NCI-H510A (cell line): ENCODE measurements at places on chromosomes 7 and 10.
A peak's percentile ranks its signal among the peaks of the same experiment; 100 is the strongest.

GRCh38 chr7:16874066-16874465 lies 7.7 kb downstream of the AGR3 start:
- no peak for DNase-seq

- no peak for DNase-seq
These were observed 1.6 kb upstream of the ADARB2 start for GRCh38 chr10:1738950-1739349.

GRCh38 chr10:77944519-77944918 lies 18.0 kb upstream of the DLG5 start:
- DNase-seq, result no peak

DNA sequence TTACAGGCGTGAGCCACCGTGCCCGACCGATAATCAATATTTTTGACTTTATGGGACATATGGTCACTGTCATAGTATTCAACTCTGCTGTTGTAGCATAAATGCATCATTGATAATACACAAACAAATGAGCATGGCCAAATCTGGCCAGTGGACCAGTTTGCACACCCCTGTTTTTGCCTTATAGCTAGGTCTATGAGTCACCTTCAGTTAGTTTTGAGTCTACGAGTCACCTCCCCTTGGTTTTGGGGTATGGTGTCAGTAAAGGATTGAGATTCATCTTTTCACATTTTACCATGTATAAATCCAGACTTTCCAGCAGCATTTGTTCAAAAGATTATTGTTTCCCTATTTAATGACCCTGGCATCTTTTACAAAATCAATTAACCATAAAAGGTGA lies 362.5 kb upstream of the NRP1 start:
- DNase-seq, result no peak

DNA sequence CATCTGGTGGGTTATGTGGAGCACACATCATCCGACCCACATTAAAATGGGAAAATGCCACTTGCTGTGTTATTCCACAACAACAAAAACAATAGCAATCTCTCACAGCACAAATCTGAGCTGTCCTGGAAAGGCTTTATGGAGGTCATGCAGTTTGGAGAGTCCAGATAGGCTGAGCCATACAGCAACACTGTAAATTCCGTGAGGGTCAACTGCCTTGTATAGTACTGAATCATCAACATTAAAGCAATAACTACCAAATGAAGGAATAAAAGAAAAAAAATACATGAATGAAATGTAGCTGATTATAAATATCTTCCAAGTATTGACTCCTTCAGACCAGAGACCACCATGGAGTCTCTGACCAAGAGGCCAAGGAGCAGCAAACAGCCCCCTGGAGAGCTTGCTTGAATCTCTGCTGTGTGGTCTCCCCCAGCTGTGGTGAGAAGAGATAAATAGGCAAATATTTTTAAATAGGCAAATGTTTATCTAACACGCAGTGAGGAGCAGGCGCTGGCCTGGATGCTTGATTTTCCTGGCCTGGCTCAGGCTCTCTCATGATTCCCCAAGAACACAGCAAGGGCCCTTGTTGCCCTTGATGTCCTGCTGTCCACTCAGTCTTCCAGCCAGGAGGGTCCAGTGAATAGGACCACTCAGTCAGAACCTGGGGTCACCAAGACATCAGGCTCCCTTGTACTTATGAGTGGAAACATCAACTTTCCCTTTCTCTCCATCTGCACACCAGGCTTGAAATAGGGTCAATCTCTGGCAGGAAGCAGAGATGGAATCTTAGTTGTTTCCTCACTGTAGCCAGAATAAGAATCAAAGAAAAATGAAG lies 1021.3 kb downstream of the XPNPEP1 start:
- DNase-seq, result no peak

DNA sequence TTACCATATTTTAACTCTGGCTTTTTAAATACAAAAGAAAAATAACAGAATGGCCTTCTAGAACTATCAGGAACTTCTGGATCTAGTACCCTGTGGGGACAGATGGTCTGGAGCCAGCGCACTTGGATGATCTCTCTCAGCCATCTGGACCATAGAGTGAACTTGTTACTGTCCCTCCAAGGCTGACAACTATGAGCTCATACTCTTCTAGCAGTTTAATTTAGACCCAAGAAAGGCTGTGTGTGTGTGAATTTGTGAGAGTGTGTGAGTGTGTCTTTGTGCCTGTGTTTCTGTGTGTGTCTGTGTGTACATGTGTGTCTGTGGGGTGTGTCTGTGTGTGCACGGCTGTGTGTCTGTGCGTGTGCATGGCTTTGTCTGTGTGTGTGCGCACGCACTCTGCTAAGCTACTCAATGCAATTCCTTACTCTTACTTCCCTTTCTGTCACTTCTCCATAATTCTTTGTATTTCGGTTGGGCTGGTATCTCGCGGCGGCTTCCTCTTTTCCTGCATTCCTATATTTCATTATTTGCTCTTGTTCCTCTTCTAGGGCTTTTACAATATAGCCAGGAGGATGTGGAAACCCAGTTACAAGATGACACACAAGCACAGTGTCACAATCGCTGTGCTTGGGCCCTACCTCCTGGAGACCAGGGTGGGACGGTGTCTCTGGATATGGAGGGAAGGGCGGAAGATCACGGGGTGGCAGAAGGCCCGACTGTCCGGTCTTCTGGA lies 51.9 kb downstream of the IKZF1 start:
- DNase-seq, result no peak

DNA sequence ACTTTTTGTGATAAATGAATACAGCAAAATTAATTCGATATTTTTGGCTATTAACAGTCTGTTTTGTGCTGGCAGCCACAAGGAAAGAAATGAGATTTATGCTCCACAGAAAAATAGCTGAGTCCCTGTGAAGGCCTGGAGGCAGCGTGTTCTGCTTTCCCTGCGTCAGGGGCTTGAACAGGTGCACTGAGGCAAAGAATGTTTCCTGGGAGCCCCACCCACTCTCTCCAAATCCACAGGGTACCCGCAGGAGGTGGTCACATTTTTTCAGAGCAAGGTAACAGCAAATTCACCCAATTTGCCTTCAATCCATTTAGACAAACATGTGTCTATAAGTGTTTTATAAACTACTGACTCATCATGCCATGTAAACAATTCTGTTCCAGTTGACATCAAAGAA lies 308.1 kb downstream of the TCERG1L start:
- DNase-seq, result no peak

- DNase-seq, result no peak
These were observed 37.2 kb downstream of the PDE1C start for GRCh38 chr7:32033006-32033405.

- no peak for DNase-seq
These were observed 341.3 kb upstream of the SEMA3C start for GRCh38 chr7:81260152-81260551.

- no peak for DNase-seq
These were observed 92.4 kb downstream of the GLI3 start for GRCh38 chr7:42144604-42145003.

- no peak for DNase-seq
These were observed 1.7 kb downstream of the TSPAN12 start for GRCh38 chr7:120856198-120856597.

GRCh38 chr10:85862771-85863170 lies 503.8 kb downstream of the GRID1 start:
- no peak for DNase-seq

DNA sequence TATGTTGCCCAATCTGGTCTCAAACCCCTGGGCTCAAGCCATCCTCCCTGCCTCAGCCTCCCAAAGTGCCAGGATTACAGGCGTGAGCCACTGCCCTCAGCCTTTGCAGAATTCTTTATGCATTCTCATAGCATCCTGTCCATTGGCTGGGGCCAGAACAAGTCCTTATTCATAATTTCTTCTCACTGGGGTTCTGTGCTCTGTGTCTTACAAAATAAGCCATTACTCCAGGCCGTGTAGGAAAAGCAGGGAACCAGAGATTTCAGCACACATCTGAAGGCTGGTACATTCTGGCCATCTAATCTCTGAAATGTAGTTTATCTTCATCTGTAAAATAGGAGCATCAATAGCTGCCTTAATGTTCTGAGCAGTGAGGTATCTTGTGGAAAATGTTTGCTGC lies 10.3 kb upstream of the OCM start:
- DNase-seq, result no peak

DNA sequence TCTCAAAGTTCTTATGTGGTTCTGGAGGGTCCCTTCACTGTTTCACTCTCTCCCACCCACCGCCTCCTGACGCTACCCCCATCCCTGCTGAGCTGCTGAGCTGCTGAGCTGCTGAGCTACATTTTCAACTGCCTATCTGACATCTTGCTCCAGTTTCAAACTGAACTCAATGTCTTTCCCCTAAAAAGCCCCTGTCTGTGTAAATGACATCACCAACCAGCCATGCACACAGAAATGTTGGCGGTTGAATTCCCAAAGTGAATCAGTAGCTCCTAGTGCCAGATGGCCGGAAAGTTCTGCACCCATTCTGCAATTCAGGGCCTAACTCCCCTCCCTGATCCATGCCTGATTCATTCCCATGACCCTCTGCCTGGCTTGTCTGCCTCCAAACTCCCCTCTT lies 71.2 kb downstream of the WNT2 start:
- no peak for DNase-seq

DNA sequence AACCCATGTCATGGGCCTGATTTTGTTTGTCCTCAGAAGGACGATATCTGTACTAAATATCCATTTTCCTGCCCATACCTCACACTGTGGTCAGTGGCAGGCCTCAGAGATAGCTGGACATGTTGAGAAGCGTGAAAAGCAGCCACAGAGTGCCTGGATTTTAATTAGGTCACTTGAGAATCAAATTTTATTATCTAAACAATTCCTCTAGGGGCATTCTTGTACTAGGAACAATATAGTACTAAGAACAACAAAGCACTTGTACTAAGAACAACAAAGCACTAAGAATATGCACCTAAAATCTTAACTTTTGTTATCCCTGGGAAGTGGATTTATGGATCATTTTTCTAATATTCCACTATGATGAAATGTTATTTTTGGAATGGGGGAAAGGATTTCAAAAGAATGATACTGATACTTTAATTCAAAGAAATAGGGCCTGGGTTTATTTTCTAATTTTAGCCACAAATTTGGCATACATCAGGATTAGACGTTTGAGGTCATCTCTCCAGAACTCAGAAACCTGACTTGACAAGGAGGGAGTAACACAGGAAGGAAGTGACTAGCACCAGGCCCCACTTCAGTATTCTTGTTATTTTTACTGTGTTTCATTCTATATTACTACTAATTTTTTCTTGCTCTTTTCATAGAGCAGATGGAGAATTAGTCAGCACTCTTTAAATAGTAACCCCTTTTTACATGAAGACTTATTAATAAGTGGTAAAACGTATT lies 112.2 kb downstream of the EXOC4 start:
- no peak for DNase-seq

DNA sequence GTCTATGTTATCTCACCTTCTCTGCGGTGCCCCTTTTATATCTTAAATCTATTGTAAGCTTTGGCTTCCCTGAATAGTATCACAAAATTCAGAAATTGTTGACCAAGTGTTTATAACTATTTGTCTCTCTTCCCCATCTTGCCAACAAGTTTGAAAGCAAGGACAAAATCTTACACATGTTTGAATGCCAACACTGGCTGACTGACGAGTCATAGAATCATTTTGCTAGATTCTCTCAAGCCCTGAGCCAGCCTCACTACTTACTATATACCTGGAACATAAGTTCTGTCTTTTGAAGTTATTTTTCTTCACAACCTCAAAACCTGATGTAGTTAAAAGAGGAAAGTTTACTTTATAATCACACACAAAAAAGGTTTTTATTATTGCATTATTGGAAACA lies 700.7 kb downstream of the PHTF2 start:
- DNase-seq, result no peak

DNA sequence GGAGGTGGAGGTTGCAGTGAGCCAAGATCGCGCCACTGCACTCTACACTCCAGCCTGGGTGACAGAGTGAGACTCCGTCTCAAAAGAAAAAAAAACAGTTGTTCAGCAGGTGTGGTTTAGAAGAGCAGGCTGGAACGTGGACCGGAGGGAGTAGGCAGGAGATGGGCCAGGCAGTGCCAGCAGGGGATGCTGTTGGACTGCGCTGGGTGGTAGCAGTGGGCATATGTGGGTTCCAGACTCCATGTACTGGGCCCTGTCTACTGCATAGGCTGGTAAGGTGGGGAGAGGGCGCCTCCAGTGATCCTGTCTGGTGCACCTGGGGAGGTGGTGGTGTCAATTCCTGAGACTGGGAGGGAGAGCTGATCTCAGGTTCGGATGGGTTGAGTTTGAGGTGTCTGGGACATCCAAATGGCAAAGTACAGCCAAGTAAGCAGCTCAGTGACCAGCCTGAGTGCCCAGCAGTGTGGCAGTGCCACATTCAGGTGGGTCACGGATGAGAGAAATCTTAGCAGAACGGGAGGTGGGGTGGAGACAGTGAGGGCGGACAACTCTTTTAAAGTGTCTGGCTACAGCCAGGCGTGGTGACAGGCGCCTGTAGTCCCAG lies 25.9 kb downstream of the SFXN4 start:
- DNase-seq, result peak; percentile 8

- DNase-seq, result peak; percentile 18
These were observed 25.6 kb downstream of the TMEM196 start for GRCh38 chr7:19747740-19748339.

GRCh38 chr10:86545101-86545500 lies 23.5 kb upstream of the WAPL start:
- no peak for DNase-seq

- DNase-seq, result no peak
These were observed 135.8 kb downstream of the ARID5B start for GRCh38 chr10:62037166-62037831.

GRCh38 chr7:32062150-32062549 lies 8.1 kb downstream of the PDE1C start:
- DNase-seq, result no peak

- DNase-seq, result no peak
These were observed 66.4 kb downstream of the CDH23 start for GRCh38 chr10:71463111-71463510.

DNA sequence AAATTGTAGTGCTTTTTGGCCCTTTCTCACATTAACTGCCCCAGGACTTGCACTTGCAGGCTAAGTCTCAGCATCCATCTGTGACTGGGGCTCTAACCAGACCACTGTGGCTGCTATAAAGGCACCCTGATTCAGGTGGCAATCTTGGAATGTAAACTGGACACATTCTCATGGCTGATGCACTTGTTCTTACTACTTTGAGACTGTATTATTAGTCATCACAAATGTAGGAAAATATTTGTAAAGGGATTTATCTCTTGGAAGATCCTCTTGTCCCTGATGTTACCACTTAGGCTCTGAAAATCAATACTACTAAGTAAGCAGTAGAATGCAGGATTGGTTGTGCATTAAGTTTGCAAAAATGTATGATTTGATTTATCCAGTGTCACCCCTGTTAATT lies 25.0 kb downstream of the PDE1C start:
- DNase-seq, result no peak

DNA sequence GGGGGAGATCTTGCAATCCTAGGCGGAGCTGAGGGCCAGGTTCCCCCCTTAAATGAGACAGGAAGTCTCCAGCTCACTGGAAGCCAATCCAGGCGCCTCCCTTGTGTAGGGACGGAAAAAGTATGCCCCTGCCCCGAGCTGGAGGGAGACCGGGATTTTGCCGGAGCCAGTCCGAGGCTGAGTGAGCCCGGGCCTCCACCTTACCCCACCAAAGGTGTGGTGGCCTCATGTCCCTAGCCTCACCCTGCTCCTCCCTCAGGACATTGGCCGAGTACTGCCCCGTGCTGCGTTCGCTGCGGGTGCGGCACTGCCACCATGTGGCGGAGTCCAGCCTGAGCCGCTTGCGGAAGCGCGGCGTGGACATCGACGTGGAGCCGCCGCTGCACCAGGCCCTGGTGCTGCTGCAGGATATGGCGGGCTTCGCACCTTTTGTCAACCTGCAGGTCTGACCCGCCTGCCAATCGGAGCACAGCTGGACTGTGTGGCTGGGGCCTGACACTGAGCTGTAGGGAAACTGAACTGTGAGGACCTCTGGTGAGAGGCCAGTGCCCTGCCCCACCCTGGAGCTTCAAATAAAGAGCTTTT lies 2.0 kb downstream of the FBXL15 start:
- peak; percentile 53 for DNase-seq
